ENCODE measurements at places on chromosomes 6 and 20.

DNA sequence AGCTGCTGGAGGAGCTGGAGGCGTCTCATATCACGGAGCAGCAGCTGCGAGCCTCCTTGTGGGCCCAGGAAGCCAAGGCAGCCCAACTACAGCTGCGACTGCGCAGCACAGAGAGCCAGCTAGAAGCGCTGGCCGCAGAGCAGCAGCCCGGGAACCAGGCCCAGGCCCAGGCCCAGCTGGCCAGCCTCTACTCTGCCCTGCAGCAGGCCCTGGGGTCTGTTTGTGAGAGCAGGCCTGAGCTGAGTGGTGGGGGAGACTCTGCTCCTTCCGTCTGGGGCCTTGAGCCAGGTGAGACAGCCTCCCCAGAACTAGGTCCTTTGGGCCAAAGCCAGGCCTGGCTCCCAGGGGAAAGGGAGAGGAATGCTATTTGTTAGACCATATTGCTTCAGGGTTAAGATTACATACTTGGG lies 31.7 kb downstream of the C20orf173 start:
- no peak for DNase-seq

GRCh38 chr6:139858429-139858828 lies 484.0 kb upstream of the CITED2 start:
- DNase-seq: no peak

DNA sequence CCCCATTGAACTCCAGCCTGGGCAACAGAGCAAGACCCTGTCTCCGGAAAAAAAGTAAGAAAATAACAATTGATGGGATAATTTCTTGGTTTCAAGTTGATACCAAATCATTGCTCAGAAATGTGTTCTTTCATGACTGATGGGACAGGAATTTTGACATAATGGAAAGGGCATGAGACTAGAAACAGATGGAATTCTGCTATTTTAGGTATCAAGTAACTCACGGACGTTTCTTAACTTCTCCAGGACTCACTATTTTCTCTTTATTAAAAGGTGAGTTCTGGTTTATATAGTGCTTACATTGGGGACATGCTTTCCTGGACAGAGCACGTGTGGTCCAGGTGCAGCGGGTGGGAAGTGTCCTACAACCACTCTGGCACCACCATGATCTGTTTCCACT lies 6.0 kb upstream of the DSP start:
- peak; percentile 7 for DNase-seq

DNA sequence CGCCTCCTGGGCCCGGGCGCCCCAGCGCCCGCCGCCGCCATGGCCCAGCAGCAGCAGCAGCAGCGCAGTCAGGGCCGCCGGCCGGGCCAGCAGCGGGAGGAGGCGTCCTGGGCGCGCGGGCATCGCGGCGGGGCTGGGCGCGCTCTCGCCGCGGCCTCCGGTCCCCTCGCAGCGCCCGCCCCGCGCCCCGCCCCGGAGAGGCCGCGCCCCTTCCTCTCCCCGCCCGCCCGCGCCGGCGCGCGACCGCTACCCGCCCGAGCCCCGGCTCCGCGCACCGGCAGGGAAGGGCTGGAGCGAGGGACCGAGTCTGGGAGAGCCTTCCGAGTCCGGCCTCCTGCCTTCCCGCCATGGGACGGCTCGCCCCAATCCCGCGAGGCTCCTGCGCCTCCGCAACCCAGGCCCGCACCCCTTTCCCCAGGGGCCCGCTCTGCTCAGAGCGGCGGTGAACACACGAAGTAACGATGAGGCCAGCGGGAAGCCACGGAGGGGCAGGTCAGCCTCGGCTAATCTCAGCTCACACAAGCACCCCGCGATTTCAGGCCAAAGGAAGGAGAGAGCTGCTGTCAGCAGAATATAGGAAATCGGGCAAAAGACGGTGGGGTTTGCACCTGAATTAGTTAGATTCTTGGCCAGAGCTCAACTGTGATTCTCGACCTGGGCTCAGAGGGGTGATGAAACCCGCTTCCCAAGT lies at the start of gene TXNDC5:
TXNDC5 (minus strand) TSS at position 135 of the 691 bp plus-strand sequence; CDS start at position 123, 12 bp downstream.
- peak; percentile 59 for DNase-seq

GRCh38 chr20:47988676-47989075 lies 203.4 kb upstream of the SULF2 start:
- no peak for DNase-seq

DNA sequence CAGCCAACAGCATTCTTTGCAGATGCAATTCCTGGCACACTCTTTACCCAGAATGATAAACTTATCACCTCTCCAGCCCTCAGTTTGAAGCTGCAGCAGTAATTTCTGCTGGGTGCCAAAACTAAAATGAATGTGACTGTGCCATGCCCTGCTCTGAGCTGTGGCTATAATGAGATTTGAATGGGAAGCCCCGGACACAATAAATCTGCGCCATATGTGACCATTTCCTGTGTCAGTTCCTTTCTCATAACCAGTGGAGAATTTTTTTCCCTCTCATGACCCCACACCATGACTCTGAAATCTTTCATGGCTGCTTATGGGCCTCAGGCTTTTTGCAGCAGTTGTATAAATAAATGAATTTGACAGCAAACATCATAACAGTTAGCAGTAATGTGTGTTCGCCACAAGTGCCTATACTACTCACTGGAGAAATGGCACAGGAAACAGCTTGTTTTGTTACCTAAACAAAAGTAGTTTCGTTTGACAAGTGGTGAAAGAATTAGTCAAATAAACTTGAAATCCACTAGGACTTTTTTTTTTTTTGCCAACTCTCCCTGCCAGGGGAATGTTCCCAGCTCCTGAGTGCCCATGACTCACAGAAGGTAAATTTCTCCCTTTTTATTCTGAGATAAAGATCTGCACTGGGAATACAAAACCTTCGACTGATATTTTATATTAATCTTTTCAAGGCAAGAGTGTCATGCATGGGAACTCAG lies 408.4 kb downstream of the PKHD1 start:
- DNase-seq: no peak

- DNase-seq: no peak
Measured at GRCh38 chr6:26286168-26286877, 78.7 kb upstream of the BTN3A2 start.

GRCh38 chr20:11791835-11792567 lies 125.7 kb upstream of the BTBD3 start:
- no peak for DNase-seq

- DNase-seq: no peak
Measured at GRCh38 chr6:156028335-156029131, 572.9 kb upstream of the NOX3 start.

Measured in SJSA1 (cell line).